ENCODE measurements at places on chromosomes 12 and 14. TPM values are rescaled to one million over a fixed set of nuclear protein-coding genes. Genes with fewer than 3 reads are reported as not detected.
A peak's percentile ranks its signal among the peaks of the same experiment; 100 is the strongest.

- peak; percentile 55 for DNase-seq
These were observed 6.5 kb downstream of the NFE2 start for GRCh38 chr12:54294152-54294952.

- DNase-seq = no peak
These were observed 15.3 kb downstream of the NOC4L start for GRCh38 chr12:132159555-132160003.

DNA sequence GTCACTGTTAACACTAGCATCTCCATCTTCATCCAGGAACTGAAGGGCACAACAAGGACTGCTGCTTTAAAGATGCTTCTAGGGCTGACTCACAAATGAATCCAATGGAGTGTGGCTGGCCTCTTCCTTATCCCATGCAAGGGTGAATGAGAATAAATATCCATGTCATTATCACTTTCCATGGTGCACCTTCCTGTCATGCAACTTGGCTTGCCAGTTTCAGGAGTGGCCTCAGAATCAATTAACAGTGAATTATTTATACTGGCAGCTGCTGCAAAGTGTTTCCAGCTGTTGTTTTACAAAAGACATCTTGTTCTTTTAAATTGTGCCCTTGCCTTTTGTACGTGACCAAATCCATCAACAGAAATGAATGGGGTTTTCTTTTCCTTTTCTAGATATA is 499.3 kb upstream of the TMEM132C start:
- DNase-seq = no peak

DNA sequence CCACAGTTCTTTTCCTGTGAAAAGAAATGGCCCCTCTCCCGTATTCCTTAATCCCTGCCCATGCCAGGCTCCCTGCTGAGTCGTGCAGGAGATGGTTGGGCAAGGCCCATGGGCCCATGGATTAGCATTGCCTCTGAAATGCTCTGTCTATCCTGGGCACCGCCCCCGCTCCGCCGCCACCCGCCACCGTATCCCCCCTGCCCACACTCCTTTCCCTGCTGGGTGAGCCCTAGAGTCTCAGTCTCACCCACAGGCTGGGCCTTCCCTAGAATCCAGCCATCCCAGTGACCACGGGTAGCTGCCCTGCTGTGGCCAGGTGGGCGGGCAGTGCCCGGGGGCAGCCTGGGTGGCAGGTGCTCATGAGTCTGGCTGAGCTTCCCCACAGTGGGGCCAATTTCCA is 50.6 kb downstream of the TSPAN11 start:
- DNase-seq = no peak

- no peak for DNase-seq
These were observed 91.7 kb downstream of the TMX1 start for GRCh38 chr14:51331486-51332367.

DNA sequence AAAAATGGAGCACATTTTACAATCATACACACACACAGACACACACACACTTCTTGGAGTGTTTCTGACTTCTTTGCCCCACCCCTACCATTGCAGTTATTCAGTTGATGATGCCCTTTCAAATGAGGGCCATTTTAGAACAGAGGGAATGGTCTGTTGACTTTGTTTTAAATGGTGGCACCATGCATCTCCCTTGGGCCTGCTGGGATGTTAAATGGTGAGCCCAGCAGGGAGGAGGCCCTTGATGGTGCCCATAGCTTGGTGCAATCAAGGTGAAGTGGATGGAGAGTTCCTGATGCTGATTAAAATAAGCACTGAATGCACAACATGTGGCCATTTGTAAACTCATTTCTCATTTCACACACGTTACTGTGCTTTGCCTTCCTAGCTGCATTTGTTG is 13.3 kb downstream of the C12orf75 start:
- no peak for DNase-seq

GRCh38 chr12:76226397-76226796 is 121.8 kb downstream of the BBS10 start:
- no peak for DNase-seq

DNA sequence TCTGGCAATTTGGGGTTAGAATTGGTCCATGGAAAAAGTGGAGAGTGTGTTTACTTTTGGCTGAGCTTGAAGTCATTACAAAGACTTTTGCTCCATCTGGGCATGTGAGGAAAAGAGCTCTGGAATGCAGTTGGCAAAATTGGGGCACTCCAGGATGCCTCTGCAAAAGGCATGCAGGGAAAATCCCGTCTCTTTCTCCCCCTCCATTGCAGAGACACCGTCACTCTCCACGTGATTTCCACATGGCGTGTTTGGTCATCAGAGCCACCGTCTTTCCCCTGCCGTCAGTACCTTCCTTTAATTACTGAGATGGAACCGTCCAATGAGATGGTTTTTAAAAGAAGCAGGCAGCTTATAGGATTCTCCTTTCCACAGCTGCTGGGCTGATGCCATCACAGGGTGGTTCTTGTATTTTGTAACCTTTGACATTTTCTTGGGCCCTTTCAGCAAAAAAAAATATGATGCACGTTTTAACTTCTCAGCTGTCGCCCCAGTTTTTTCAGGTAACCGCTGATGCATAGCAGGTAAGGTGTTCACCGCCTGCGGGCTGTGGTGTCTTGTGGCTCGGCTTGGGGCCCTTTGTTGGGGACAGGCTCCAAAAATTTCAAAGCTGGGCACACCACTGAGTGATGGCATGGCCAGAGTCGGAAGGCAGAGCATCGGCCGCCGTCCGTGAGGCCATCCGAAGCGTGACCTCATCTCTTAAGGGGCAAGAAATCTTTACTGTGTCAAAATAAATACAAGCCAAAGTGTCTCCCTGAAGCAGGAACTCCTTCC is 68.4 kb downstream of the CACNA1C start:
- DNase-seq = no peak

DNA sequence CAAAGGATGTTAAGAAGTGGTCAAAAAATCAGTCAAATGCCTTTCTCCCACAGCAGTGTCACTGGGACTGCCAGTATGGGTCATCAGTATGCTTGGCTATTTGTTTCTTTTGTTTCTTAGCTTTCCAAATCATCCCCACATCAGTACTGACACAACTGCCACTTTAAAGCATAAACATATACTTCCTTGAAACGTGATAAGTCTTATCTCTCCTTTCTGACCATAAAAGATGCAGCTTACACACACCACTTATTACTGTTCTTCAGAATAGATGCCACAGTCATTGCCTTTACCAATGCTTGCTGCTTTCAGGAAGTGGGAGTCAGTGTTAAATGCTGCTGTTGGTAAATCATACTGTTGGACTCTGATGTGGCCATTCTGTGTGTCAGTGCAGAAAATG is 18.6 kb upstream of the GARIN2 start:
- DNase-seq = no peak

GRCh38 chr12:115464111-115464581 is 780.2 kb upstream of the TBX3 start:
- no peak for DNase-seq

Gene TAS2R8
- total RNA-seq = not detected

Gene BDKRB1
- total RNA-seq = 3.3 TPM

Gene LIMA1
- 280 TPM for total RNA-seq

Gene ANO2
- total RNA-seq = 7.2 TPM

Gene KRT71
- not detected for total RNA-seq

Gene AQP2
- total RNA-seq = not detected

Gene KRT85
- total RNA-seq = not detected

Gene TSPAN31
- total RNA-seq = 45.7 TPM

Gene KCNMB4
- total RNA-seq = 1.0 TPM

Measured in Peyer's patch (tissue), 4 donors.